ENCODE measurements at places on chromosomes 4 and X.

DNA sequence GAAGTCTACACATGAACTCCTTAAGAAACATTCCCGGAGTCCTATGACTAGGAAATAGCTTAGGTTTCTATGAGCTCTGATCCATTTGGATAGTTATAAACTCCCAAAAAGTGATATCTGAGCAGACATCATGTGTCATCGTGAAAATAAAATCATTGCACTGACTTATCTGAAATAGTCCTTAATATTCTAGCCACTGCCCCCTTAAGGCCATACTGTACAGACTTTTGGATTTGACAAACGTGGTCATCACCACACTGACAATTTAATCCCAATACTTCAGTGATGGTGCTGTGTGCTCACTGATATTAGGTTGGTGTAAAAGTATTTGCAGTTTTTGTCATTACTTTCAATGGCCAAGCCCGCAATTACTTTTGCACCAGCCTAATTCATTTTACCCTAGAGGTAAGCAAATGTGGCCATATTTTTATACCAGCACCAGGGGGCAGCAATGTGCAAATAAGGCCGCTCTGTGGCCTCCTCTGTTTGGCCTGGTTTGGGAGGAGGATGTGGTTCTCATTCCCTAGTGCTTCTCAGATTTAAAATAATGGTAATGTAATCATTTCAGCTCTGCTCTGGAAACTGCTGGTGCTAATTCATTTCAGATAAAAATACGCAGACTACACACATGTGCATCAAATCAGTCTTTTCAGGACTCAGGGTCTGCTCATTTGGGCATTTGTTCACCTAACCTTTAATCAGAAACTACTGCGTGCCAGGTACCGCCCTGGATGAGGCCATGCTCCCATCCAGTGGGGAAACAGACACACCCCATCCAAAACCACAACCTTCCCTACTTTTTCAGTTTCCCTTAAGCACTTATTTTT lies 196.4 kb upstream of the C1QTNF7 start:
- DNase-seq = peak; percentile 64

- no peak for DNase-seq
Observed at GRCh38 chrX:130079824-130080406, 30.4 kb downstream of the ELF4 start.

DNA sequence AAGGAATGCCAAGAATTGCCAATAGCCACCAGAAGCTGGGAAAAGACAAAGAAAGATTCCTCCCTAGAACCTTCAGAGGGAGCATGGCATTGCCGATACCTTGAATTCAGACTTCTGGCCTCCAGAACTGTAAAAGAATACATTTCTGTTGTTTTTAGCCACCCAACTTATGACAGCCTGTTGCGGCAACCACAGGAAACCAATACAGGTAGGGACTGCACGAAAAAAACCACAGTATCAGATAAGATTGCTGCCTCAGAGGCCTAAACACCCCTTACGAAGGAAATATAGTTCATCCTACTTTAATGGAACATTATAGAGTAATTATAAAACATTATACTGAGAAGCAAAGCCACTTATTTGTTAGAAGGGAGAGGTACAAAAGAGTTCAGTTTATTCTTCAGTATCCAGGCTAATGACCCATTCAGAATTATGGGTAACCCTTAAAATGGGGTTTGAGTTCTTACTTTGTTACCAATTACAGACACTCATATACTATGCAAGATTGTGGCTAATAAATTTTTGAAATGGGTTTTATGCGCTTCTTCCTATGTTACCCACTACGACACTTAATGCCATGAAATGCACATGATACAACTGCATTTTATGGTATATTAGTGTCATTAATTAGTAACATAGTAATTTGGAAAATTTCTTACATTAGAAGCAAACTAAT lies 37.4 kb upstream of the SMIM10L2A start:
- DNase-seq = peak; percentile 5

DNA sequence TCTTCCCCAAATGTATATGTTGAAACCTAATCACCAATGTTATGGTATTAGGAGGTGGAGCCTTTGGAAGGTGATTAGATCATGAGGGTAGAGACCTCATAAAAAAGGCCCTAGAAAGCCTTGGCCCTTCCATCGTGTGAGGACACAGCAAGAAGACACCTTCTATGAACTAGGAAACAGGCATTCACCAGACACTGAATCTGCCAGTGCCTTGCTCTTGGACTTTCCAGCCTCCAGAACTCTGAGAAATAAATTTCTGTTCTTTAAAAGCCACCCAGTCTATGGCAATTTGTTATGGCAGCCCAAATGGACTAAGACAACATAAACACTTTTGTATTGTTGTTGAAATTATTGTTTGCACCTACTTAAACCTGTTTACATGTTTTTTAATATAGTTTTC lies 221.8 kb upstream of the RPS6KA3 start:
- no peak for DNase-seq

- no peak for DNase-seq
Observed at GRCh38 chrX:41386222-41386990, 52.4 kb downstream of the DDX3X start.

DNA sequence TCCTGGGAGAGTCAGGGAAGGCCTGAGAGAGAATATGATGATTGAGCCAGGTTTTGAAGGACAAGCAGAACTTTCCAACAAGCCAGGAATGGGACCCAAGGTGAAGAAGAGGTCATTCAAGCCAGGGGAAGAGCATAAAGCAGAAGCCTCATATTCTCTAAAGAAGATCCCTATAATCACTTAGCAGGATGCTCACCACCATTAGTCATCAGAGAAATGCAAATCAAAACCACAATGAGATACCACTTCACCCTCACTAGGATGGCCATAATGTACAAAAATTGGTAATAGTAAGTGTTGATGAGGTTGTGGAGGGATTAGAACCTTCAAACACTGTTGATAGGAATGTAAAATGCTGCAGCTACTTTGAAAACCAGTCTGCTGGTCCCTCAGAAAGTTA lies 20.5 kb upstream of the SUPT20HL1 start:
- no peak for DNase-seq

DNA sequence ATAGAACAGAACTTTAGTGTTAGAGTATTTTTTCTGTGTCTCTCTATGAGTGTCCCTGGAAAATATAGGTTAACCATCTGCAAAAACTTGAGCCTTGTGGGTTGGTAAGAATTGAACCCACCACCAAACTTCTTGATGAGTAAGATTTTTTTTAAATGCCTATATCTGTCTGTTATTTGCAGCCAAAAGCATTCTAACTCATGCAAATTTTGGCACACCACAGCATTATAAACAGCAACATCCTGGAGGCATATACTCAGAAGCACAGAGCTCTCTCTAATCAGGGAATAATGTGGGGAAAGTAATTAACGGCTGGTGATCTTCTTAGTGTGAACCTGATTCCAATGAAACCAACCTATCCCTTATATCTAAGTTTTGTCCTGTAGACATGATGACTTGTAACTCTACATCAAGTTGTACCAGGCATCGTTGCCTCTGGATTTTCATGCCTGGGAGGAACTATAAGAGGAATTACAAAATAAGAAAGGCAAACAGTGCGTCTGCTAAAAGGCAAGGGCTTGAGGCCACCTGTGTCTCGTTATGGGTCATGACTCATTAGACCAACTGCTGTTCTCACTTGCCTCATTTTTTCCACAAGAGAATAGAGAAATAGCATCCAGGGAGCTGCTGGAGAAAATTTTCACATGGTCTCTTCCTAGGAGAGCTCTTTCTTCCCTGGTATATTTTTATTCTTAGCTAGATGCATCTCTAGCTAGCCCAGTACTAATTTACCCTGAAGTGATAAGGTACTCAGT lies 202.4 kb downstream of the CHIC2 start:
- no peak for DNase-seq

GRCh38 chr4:40990236-40990898 lies 224.0 kb downstream of the APBB2 start:
- DNase-seq = no peak

DNA sequence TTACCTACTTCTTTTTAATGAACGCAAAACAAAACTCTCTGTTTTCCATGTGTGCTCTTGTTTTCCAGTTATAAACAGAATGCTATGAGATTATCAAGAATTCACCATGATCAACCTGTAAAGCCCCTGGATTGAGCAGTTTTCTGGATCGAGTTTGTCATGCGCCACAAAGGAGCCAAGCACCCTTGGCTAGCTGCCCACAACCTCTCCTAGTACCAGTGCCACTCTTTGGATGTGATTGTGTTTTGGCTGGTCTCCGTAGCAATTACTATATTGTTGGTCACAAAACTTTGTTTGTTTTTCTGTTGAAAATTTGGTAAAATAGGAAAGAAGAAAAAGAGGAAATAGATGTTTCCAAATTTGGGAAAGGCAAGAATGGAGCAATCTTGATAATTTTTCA lies 51.1 kb downstream of the UGT2B7 start:
- DNase-seq = no peak

GRCh38 chr4:78652282-78652876 lies 100.8 kb downstream of the ANXA3 start:
- no peak for DNase-seq

- no peak for DNase-seq
Observed at GRCh38 chrX:134374294-134374693, 85.7 kb upstream of the HPRT1 start.

- no peak for DNase-seq
Observed at GRCh38 chrX:121639781-121640180, 592.4 kb downstream of the GLUD2 start.

DNA sequence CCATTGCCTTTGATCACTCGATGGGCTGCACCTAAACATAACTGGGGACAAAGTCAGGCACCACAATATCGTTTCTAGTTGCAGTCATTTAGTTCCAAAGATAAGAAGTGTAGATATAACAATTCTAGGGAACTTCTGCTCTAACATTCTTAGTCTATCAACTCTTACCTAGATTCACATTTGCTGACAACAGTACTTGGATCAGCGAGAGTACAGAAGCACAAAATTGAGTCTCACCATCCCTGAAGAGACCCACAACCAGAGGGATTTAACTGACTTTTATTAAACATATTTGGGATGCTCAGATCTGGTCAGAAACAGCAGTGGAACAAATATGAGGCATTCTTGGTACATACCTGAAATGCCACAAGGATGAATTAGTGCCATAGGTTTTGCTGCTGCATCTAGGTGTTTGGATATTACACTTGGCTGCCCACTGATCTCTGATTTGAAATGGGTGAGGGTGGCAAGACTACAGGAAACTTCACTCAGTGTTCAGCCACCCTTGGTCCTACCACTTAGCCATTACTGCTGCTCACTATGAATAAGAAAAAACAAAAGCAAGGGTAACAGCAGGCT lies 28.9 kb upstream of the HUWE1 start:
- DNase-seq = no peak

DNA sequence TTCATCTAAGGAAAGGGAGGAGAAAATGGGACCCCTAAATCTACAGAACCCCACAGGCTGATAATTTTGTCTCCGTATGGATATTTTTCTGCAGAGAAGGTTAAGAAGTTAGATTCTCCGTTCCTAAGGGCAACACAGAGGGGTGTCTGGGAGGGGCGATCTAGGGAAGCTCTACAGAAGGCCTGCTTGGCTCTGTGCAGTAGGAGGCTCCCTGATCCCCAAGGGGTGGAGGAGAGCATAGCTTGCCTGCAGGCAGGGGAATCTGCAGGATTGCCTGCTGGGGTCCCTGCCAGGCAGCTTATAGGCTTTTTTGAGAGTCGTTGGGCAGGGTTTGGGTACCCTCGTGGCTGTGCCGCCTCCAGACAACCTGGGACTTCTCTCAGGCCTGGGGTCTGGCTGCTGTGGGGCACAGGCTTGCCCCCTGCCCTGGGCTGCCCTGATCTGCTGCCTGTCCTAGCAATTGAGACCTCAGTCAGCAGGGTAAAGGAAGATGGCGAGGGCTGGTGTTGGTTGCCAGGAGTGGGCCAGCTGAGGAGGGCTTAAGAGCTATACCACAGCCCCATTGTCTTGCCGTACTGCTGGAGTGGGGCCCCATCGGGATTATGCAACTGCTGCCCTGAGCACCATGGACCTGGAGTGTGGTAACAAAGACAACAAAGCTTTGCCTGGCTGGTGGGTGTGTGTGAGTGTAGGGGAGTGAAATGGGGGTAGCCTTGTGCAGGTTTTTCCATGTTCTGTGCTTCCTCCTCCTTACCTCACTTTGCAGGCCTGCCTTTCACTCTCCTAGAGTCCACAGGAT lies 74.1 kb downstream of the EFNB1 start:
- no peak for DNase-seq

DNA sequence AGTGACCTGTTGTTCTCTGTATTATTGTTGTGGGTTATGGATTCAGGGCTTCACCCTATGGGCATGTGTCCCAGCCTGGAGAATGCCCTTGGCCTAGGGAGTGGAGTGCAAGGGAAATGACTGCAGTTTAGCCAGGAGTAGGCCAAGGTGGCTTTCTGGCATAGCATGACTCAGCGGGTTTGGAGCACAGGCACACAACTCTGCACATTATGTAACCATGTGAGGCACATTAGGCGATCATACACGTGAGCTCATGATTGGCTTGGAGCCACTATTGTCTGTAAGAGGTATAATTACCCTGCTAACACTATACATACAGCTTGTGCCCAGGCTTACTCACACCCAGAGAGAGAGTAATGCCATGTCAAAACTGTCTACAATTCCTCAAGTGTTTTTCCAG lies 35.1 kb upstream of the TACR3 start:
- no peak for DNase-seq

DNA sequence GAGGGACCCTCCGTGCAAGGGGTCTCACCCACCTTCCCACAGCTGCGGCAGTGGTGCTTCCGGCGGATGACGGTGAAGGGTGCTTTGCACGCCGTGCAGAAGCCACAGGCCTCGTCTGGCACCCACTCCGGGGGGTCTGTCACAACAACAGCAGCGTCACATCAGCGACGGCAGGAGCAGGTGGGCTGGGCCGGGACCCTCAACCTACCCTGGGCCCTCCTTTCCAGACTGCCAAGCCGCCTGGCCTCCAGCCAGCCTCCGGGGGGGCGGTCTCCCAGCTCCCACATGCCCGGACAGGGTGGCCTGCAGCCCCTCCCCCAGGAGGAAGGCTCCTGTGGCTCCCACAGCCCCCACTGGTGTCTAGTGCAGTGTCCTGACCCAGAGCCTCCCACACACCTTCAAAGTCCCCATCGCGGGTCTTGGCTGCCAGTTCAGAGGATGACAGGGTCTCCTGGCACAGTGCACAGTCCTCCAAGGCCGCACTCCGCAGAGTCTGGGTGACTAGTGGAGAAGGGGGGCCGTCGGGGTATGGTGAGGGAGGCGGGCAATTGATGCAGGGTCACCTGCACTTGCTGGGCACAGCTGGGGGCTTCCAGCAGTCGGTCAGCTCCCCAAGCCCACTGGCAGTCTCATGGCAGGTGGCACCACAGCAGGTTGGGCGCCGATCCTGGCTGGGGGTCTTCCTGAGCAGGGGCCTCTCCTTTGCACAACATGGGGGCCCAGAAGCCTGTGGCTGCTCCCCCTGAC lies 9.5 kb upstream of the MXD4 start:
- DNase-seq = no peak

DNA sequence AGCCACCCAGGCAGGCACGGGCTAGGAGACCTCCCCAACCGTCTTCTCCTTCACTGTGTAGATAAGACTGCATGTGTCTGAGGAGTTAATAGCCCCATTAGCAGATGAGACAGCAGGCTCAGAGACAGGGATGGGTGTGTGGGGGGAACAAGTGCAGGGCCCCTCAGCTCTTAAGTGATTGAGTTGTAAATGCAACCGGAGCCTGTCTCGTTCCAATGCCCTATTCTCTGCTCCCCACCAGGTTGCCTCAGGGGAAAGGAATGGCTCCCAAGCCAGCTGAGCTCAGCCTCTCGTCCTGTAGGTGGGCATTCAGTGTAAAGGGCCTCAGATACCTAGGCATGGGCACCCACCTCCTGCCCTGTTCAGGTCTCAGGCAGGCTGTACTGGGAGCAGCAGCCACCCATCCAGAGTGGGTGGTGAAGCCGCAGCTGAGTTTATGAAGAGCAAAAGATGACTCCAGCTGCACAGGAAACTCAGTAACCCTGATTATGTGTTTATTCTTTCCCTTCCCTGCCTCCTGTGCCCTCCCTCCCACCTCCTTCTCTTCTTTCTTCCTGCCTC lies 87.3 kb downstream of the PJA1 start:
- DNase-seq = no peak

- DNase-seq = no peak
Observed at GRCh38 chr4:52102587-52102986, 51.5 kb downstream of the SPATA18 start.

All from activated T-cell treated with anti-CD3 and anti-CD28 coated beads for 24 hours (primary cell).